ENCODE measurements at places on chromosomes 16 and 17. TPM values are rescaled to one million over a fixed set of nuclear protein-coding genes. Genes with fewer than 3 reads are reported as not detected.

Gene KRTAP3-1
- total RNA-seq, result not detected

Gene PRSS36
- 1.0 TPM for total RNA-seq

DNA sequence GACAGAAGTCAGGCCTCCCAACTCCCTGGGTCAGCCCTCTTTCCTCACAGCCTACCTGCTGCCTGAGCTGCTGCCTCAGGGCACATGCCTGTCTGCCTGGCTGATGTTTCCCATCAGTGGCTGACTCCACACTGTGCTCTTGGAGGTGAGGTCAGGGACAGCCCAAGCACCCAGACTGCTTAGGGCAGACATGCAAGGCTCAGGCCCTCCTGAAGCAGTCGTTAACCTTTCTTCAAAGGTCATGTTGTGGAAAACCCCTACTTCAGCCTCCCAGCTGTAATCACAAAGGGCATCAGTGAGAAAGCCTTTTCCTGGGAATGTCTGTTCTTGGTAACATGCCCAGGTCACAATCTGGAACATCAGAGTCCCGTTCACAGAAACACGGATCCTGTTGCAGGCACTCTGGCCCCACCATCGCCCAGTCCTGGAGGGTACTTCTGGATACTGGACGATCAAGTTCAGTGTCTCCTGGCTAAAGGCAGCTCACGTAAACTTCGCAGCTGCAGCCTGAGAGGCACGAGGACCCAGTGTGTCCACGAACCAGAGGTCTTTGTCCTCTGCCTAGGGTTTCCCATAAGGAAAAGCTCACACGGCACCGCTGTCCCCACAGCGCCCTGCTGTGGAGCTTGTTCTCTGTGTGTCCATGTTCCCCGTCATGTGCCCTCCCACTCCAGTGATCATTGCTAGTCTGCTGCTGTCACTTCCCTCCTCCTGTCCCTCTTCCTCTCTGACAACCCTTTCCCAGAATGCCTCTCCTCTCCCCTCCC lies 54.9 kb downstream of the GNAO1 start:
- peak overlapping the region; percentile 86 for H3K27ac ChIP-seq
- H3K4me1 ChIP-seq, result peaks cover 19% of the 10 kb centered on the region
- DNase-seq, result peak; percentile 93

Gene PRKCB
- not detected for total RNA-seq

DNA sequence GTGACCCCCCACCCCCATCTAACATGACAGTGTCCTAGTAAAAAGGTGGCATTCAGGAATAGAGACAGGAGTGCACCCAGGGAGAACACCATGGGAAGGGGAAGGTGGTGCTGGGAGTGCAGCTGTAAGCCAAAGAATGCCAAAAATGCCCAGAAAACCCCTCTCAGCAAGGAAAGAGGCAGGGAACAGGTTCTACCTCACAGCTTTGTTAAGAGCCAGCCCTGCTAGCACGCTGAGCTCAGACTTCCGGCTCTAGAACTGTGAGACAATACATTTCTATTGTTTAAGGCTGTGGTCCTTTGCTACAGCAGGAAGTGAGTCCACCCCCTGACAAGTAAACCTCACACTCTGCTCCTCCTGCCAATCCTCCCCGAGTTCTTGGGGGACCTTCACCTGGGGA lies 302.4 kb upstream of the N4BP1 start:
- no peak for DNase-seq
- no peaks in the 10 kb centered on the region for H3K36me3 ChIP-seq
- peaks cover 13% of the 10 kb centered on the region for H3K4me1 ChIP-seq
- H3K27ac ChIP-seq, result no peak overlapping the region

- peak overlapping the region; percentile 97 for H3K27ac ChIP-seq
- H3K4me1 ChIP-seq, result peaks cover 17% of the 10 kb centered on the region
- H3K27me3 ChIP-seq, result no peaks in the 10 kb centered on the region
Observed at GRCh38 chr16:2009164-2009711, 383 bp downstream of the ZNF598 start.

Gene NPW
- total RNA-seq, result 4.9 TPM

Gene CLN3
- total RNA-seq, result 18.1 TPM

Data from MCF 10A (cell line).